ENCODE measurements at places on chromosomes 7 and 10.

GRCh38 chr10:130766071-130766470, 545.5 kb downstream of the TCERG1L start:
- no peak for DNase-seq

- DNase-seq, result no peak
Measured at GRCh38 chr10:116115036-116115641, 157.9 kb downstream of the GFRA1 start.

- no peak for DNase-seq
Measured at GRCh38 chr7:54811846-54812254, 52.8 kb upstream of the SEC61G start.

GRCh38 chr10:61902445-61903220, 1.1 kb downstream of the ARID5B start:
- DNase-seq, result peak; percentile 82

GRCh38 chr7:55094092-55094690, 75.4 kb downstream of the EGFR start:
- DNase-seq, result no peak

DNA sequence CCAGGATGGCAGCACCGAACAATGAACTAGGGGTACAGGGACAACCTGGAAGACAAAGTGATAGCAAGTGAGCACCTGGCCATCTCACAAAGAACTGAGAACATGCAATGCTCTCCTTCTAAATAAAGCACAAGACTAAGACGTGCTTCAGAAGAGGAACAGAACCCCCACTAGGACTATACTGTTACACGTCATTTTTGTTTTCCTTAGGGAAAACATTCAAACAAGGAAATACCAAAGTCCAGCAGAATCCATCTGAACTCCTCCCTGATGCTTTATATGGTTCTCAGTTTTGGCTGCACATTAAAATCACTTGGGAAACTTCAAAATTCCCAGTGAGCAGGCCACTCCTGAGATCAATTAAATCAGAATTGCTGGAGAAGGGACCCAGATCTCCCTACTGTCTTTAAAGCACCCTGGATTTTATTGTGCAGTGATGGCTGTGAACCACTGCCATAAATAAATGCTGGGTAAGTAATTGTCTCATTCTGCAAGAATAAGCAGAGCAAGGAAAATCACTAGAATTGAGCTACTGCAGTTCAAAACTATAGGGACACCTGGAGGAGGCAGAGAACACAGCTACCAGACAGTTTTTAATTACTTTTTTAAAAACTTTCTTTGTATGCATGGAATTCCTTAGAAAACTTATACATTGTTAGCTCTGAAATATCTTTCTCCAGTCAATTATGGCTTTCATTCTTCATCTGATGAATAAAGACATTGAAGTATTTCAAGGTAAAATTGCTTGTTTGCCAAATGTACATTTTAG, 866.5 kb upstream of the GHITM start:
- DNase-seq, result no peak

- DNase-seq, result no peak
Measured at GRCh38 chr7:47807756-47808155, 140.5 kb downstream of the PKD1L1 start.

DNA sequence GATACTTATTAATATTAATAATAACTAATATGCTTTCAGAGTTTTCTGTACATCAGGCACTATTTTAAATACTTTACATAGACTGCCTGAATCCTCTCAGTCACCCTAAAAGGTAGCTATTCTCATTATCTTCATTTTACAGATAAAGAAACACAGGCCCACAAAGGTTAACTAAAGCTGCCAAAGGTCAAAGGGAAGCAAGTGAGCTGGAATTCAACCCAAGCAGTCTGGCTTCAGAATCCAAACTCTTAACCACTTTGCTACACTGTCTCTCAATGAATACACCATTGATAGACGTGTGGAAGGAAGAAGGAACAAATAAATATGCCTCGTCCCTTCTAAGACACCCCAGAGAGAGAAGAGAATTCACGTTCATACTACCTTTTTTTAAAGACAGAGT, 52.0 kb downstream of the GFRA1 start:
- no peak for DNase-seq

- no peak for DNase-seq
Measured at GRCh38 chr10:111079781-111080180, 3.0 kb downstream of the ADRA2A start.

DNA sequence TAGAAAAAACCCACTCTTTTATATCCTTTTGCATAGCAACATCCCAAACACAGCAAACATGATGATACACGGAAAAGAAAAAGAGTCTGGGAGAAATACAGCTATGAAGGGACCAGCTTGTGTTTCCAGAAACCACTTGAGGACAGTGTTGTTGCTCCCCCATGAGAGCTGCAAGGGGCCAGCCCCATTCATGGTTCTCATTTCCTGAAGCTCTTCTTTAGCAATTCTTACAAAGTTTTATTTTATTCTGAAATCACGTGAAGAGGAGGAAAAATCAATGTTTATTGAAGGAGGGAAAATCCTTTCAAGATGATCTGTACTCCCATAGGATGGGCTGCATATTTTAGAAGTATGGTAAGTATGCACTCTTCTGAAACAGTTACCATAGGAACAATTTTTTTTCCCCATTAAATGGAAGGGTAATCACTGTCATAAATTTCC, 17.5 kb upstream of the PRTFDC1 start:
- DNase-seq, result no peak

DNA sequence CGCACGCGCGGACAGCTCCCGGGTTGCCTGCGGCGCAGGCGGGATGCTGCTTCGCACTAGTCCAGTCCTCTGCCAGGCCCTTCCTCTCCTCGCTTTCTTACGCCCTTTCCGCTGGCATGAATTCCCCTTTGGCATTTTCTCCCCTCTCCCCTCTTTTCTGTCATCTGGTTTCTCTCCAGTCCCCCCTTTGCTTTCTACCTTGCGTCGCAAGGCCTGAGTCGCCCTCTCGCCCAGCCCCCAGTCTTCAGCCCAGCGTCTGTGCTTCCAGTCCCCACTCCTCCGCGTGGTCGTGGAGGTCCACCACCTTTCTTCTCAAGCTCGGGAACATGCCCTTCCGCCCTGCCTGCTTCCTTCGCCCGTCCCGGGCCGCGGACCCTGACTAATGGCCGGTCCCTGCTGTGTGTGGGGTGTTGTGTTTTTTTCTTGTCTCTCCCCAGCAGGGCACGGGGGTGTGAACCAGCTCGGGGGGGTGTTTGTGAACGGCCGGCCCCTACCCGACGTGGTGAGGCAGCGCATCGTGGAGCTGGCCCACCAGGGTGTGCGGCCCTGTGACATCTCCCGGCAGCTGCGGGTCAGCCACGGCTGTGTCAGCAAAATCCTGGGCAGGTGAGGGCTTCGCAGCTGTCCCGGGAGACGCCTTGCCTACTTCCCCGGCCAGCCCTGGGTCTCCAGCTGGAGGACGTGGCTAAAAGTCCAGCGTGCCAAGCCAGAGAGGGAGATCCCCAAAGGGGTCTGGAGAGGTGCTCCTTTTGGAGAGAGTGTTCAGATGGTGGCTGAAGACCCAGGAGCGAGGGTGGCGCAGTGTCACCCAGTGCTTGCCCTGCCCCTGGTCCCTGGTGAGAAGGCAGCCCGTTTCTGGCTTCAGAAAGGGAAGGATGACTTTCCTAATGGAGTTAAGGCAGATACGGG, 4.2 kb downstream of the PAX2 start:
- no peak for DNase-seq

DNA sequence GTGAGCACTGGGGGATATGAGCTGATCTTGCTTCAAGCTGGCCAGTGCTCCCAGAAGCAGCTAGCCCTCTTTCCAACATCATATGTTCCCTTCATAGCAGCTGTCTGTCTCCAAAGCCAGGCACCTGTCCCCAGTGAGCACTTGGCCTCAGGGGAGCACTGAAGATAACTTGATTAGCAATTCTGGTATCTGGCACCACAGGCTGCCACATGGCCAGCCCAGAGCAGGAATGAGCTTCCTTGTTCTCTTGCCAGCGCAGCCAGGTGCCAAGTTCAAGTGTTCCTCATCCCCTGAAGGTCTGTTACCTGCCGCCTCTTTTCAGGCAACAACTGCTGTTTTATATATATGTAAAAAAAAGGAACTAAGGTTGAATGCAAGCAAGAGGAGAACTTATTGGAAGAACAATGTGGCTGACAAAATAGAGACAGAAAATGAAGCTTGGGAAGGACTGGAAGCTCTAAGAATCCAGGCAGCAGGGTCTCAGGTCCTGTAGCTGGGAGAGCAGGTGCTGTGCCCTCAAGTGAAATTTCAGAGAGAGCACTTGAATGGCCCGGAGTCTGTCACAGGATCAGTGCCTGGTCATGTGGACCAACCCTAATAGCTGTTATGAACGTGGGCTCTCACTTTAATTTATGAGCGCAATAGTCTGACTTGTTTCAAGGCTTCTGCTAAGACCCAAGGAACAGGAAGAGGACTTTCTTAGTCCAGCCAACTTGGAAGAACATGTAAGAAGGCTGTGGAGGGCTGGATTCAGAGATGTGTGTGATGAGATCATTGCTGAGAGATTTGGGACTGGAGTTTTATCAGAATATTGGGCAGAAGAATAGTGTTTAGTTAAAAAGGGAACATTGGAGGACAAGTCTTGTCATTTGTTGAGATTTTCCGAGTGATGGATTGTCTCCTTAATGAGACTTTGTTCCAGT, 267.2 kb downstream of the GLRX3 start:
- no peak for DNase-seq

- no peak for DNase-seq
Measured at GRCh38 chr7:18429547-18429946, 66.0 kb upstream of the HDAC9 start.

DNA sequence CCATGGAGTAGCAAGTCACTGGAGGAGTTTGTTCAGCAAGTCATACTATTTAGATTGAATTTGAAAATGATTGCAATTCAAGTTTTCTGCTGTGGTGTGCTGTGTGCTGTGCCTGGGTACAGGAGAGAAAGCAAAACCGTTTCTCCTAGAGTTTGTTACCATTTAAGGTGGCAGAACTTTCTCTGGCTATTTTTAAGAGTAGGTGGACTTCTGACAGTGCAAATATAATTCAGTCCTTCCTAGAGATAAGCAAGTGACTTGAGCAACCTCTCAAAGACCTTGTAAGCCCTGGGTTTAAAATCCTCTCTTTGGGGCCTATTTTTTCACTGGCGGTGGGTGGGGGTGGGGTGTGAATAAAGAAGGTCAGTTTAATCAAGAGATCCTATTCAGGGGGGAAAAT, 42.9 kb upstream of the FGL2 start:
- DNase-seq, result no peak

DNA sequence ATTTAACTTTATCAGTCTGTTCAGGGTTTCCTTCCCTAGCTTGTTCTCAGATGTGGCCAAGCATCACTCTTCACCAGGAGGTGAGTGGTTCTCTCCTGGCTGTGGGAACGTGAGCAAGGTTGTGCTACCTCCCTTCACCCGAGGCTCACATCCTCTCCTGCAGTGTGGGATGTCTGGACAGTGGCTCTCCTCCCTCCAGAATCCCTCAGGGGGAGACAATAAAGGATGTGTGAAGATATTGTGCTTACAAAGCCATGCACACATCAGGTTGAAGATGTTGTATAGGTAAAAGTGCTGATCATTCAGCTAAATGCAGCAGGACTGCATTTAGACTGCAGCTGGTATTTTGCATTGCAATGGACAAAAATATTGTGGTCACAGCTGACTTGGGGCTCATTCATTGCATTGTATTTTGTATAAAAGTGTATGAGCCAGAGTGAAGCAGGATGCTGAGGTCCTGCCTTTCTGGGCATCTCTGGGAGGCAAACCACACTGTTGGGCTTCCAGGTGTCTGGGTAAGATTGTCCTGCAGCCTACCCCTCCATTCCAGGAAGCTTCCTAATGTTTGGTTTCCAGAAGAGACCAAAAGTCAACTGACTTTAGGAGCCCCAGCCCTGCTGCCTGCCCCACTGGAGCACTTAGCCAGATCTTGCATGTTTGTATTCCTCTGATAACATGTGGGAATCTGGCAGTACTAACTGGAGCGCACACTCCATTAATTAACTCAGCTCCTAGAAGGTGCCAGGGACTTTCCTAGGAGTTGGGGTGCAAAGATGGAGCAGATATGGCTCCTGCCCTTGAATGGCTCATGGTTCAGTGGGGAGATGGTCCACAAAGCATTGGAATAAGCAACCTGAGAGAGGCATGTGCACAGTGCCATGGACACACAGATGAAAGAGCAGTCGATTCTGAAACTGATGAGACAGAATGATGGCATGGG, 292.5 kb upstream of the ZNF32 start:
- DNase-seq, result no peak

DNA sequence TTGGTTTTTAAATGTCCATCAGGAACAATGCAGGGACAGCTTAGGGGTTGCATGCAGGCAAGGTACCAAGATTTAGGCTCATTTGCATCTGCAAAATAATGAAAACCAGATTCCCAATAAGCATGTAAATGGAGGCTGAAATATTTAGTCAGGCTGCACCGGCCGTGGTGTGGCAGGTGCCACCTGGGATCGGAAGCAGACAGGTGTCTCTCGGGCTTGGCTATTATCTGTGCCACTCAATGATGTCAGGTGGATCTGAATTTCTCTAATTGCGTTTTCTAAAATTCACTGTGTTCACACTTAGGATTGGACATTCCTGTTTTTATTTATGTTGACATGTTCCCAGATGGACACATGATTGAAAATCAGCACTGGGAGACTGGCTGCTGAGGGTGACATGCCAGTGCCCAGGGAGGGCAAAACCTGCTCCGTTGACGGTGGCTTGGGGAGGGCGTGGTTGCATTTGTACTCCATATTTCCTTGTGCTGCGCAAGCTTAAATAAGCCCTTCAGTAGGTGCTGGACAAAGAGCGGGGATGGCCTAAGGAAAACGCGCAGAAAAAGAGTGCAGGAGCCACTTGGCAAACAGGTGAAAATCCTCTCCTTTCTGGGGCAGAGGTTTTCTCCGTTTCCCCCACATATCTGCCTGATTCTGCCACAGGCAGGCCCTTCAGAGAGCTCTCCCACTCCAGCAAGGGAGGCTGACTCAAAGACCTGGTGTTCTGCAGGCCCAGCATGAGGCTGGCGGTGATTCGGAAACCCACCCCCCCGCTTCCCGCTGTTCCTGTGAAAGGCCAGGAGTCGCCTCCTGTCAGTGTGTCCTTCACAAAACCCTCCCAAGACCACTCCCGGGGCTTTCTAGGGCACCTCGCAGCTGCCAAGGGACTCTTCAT, 142.5 kb downstream of the WDR37 start:
- DNase-seq, result no peak

GRCh38 chr10:26357203-26357602, 80.9 kb upstream of the APBB1IP start:
- no peak for DNase-seq

GRCh38 chr10:111435871-111436270, 359.0 kb downstream of the ADRA2A start:
- no peak for DNase-seq

All from Ammon's horn (tissue), 1 donor.